SJCRH30 (cell line): ENCODE measurements at places on chromosomes 5 and 9.

DNA sequence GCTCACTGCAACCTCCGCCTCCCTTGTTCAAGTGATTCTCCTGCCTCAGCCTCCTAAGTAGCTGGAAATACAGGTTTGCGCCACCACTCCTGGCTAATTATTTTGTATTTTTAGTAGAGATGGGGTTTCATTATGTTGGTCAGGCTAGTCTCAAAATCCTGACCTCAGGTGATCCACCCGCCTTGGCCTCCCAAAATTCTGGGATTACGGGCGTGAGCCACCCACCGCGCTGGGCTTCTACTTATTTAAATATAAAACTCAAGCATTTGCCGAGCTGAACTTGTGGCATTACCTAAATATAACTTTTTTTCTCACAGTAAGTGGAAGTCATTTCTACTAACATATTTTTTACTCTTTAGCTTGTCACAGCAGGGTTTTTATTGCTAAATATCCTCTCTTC, 1356.3 kb upstream of the ACO1 start:
- DNase-seq, result no peak

- no peak for DNase-seq
Measured at GRCh38 chr5:34524123-34524522, 132.0 kb upstream of the RAI14 start.

DNA sequence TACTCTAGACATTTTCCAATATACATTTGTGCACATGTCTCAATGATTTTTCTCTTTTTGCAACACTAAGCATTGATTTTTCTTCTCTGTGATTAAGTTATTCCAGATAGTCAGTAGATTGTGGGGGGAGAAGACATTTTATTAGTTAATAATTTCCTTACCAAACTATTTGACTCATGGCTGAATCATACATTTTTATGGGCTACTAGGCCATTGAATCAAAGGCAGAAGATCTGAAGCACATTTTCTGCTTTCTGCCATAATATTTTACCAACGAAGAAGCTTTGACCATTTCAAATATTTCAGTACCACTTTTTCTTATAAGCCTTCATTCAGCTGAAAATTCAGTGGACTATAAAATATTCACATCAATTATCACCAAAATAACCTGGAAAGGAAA, 175.6 kb downstream of the IRX2 start:
- no peak for DNase-seq

DNA sequence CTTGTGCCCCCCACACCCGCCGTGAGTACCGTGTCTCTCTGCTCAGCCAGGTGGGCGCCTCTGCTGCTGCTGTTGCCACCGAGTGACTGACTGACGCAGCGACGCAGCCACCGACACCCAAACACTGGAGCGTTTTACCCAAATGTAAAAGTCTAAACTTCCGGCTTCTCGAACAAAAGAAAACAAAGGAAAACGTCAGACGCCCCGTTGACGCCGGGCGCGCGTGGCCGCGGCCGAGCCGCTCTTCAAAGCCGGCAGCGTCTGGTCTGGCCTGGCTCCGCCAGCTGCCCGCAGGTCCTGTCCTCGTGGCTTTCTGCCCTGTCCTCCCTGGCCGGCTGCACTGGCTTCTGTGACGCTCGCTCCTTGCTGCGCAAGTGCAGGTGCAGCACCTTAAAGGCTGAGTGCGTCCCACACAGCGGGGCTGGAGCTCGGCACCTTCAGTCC, 41.4 kb upstream of the CLPTM1L start:
- DNase-seq, result no peak

GRCh38 chr5:54136516-54137440, 173.6 kb downstream of the ARL15 start:
- no peak for DNase-seq

DNA sequence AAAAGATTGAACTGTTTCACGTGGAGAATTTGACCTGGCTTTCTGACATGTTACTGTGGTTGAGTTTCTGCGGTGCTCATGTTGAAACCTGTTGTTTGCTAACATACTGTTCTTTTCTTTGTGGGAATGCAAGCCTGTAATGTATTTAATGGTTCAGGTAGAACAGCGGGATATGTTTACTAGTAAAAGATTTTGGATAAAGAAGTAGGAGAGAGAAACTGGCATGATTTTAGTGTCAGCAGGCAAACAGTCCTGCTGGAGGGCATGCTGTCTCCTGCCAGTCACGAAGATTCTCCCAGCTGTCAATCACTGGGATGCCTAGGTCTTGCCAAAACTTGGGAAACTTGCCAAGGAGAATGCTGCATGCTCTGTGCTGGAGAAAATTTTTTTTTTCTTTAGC, 263.5 kb downstream of the TAF11L14 start:
- DNase-seq, result no peak

GRCh38 chr9:69130456-69131441, 43.3 kb upstream of the TJP2 start:
- DNase-seq, result no peak

GRCh38 chr9:99978221-99978620, 71.8 kb downstream of the STX17 start:
- DNase-seq, result no peak

GRCh38 chr5:107242411-107243219, 428.1 kb downstream of the EFNA5 start:
- no peak for DNase-seq

DNA sequence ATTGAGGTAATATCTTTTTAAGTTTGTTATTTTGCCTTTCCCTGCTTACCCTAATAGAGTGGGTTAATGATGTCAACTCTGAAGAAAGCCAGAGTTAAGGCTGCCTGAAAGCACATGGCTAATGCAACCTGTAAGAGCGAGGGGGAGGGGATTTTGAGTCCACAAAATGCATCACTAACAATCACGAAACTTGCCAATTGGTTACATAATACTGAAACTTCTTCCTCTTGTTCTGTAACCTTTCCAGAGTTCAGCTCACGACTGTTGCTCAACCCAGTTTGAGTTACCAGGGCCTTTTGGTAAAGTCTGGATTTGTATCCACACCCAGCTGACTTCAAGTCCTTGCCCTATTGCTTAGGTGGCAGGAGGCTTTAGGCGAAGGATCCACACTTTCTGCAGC, 308.8 kb downstream of the EFNA5 start:
- DNase-seq, result no peak

DNA sequence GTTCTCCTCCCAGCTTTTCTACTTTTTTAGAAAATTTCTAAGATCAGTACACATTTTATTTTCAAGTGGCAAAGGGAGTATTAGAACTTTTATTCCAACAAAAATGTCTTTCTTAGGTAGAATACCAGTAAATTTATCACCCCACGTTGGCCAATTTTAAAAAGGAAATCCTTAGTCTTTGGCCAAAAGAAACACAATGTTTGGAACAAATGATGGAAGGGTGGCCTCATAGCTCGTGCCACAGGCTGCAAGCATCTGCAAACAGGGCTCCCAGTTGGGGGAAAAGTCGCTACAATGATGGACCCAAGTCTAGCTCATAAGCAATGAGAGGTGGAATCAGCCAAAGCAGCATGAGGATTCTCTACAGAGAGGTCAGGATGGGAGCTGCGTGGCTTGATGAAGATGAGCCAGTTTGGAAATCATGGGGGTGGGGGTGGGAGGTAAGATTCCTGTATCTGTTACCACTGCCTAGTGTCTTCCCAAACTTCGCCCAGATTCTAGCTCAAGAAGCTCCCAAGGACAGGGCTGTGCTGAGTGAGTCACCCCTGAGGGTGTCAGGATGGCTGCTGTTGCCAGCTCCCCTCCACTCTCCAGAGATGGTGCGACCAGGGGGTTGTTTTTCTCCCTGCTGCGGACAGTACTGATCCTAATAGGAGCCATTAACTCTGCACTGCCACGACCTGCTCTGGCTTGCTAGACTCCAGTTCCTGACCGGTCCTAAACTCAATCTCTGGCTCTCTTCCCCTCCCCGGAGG, 75.6 kb downstream of the DCP2 start:
- no peak for DNase-seq

DNA sequence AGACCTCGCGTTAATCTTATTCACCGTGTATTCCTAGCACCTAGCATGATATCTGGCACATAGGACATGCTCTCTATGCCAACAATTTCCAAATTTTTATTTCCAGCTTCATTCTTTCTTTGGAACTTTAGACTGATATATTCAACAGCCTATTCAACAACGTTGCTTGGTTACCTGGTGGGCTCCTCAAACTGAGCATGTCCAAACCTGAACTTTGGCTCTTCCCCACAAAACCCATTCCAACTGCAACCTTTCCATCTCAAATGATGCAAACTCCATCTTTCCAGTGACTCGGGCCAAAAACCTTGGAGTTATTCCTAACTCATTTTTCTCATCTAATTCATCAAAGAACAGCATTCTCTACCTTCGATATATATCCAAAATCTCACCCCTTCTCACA, 525.2 kb downstream of the AGTPBP1 start:
- DNase-seq, result no peak

- DNase-seq, result no peak
Measured at GRCh38 chr9:91248707-91249106, 113.0 kb downstream of the AUH start.

DNA sequence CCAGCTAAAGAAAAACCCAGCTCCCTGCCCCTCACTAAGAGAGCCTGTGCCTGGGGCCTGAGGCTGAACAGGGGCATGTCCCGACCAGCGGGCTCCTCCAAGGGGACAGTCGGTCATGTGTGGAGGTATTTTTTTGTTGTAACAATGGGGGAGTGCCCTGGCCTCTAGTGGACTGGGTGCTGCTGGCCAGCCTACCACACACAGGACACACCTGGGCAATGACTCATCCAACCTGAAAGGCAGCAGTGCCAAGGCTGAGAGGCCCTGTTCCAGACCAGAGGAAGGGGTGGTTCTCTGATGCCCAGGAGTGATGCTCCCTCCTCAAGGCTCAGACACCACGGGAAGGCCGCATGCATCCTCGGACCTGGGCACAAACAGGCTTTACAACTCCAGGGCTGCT, 181.5 kb downstream of the OLFM1 start:
- DNase-seq, result no peak

DNA sequence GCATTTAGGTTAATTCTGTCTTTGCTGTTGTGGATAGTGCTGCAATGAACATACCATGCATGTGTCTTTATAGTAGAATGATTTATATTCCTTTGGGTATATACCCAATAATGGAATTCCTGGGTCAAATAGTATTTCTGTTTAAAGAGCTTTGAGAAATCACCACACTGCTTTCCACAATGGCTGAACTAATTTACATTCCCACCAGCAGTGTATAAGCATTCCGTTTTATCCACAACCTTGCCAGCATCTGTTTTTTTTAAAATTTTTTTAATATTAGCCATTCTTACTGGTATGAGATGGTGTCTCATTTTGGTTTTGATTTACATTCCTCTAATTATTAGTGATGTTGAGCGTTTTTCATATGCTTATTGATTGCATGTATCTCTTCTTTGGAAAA, 15.5 kb upstream of the TARS1 start:
- no peak for DNase-seq

DNA sequence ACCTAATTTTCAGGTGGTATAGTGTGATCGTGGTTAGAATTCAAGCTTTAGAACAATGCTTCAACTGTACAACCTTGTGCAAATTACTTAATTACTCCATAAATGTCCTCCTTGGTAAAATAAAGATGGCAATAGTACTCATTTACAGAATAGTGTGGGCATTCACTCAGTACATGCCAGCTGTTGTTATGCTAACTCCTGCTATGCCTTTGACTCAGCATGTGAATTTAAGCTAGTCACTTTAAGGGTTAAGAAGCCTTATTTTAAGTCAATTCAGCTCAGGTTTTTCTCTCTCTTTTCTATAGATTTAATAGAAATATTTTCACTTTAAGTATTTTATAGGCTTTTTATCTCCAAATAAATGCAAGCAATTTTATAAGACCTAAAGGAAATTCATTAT, 335.6 kb upstream of the ITGA1 start:
- no peak for DNase-seq

DNA sequence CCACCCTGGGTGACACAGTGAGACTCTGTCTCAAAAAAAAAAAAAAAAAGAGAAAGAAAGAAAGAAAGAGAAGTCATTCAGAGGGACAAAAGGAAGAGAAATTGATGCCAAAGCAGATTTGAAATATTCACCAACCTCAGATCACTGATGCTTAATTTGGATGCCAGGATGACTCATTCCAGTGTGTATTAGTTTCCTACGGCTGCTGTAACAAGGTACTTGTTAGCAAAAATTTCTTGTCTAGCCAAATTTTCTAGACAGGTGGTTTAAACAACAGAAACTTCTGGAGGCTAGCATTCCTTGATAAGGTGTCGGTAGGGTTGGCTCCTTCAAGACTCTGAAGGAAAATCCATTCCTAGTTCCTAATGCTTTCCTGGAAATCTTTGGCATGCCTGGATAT, 42.1 kb downstream of the POU4F3 start:
- DNase-seq, result no peak
